C1 segment of cervical spinal cord (tissue), 14 donors: ENCODE measurements at places on chromosomes 3 and 15.

DNA sequence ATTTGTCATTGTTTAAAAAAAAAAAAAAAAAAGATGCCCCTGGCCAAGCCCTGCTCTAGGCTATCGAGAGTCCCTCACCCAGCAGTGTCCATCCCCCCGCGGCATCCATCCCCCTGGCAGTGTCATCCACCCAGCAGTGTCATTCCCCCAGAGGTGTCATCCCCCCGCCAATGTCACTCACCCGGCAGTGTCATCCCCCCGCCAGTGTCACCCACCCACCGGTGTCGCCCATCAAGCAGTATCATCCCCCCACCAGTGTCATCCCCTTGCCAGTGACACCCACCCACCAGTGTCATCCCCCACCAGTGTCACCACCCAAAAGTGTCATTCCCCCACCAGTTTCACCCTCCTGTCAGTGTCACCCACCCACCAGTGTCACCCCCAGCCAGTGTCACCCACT, 99.3 kb upstream of the PRR20G start:
- DNase-seq, result no peak

DNA sequence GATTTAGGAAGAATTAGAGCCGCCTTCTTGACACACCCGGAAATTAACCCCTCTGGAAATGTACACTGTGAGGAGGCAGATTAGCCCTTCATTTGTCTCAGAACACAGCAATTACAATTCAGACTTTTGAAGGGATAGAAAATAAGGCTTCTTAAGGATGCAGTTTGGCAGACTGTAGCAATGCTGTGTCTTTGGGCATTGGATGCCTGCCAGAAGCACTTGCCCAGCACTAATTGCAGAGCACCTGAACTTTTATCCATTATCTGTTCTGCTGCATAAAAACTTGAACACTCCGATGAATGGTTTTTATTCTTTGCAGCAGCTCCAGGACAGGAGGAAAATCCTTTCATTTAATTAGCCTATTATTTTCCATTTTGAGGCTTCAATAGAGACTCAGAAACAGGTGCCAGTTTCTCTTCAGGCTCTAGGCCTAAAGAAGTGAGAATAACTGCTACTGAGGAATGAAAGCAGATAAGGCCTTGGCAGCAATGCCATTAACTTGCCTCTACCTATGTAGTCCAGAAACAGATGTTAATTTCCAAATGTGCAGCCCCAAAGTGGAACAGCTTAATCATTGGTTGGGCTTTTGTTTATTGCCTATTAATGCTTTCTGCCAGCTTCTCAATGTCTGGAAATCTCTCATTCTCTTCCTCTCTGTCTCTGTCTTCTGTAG, 418.5 kb downstream of the NSUN3 start:
- no peak for DNase-seq

DNA sequence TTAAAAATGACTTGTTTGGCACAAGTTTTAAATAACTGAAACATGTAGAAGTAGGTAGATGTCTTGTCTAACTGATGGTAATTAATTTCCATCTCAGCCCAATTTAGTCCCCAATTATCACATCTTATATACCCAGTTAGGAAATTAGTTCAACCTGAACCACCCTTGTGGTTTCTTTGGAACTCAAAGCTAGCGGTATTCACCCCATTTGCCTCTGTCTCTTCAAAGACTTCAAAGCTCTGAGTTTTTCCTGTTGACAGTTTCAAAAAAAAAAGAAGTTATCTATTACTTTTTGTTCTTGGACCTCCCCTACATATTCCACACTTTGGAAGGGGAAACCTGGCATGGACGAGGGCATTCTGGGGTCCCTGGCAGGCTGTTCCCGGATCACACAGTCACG, 236.5 kb downstream of the KCNMB2 start:
- no peak for DNase-seq

GRCh38 chr3:73255609-73256029, 194.2 kb downstream of the EBLN2 start:
- no peak for DNase-seq
